Caco-2 (cell line): ENCODE measurements at places on chromosomes 5 and 9. TPM values are rescaled to one million over a fixed set of nuclear protein-coding genes. Genes with fewer than 3 reads are reported as not detected.
A peak's percentile ranks its signal among the peaks of the same experiment; 100 is the strongest.

DNA sequence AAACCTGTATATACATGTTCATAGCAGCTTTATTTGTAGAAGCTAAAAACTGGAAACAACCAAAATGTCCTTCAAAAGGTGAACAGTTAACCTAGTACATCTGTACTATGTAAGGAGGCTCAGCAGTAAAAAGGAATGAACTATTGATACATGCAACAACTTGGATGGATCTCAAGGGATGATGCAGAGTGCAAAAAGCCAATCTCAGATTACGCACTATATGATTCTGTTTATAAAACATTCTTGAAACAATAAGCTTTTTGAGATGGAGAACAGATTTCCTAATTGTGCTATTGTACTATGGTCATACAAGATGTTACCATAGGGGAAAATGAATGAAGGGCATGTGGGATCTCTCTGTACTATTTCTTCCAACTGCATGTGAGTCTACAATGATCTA lies 88.9 kb downstream of the PAM start:
- H3K36me3 ChIP-seq: no peaks in the 10 kb centered on the region
- no peak for DNase-seq
- H3K27me3 ChIP-seq: no peaks in the 10 kb centered on the region
- H3K4me3 ChIP-seq: no peak overlapping the region
- no peaks in the 10 kb centered on the region for H3K4me1 ChIP-seq

- H3K4me1 ChIP-seq: no peaks in the 10 kb centered on the region
- H3K4me3 ChIP-seq: no peak overlapping the region
- DNase-seq: no peak
- no peak overlapping the region for H3K27ac ChIP-seq
- no peaks in the 10 kb centered on the region for H3K36me3 ChIP-seq
These were observed 1889.4 kb upstream of the CDH9 start for GRCh38 chr5:28927559-28928326.

- no peaks in the 10 kb centered on the region for H3K27me3 ChIP-seq
- peak overlapping the region; percentile 82 for H3K4me3 ChIP-seq
- no peaks in the 10 kb centered on the region for H3K36me3 ChIP-seq
- H3K4me1 ChIP-seq: peaks cover 3% of the 10 kb centered on the region; the same call in 1 of the 2 replicates
- peak overlapping the region; percentile 100 for H3K27ac ChIP-seq
These were observed 584 bp downstream of the USP20 start for GRCh38 chr9:129835860-129836223.

GRCh38 chr9:106622164-106622487 lies 240.8 kb upstream of the ZNF462 start:
- peak overlapping the region; percentile 20 for H3K27ac ChIP-seq
- H3K4me1 ChIP-seq: peaks cover 8% of the 10 kb centered on the region
- no peak for DNase-seq
- no peaks in the 10 kb centered on the region for H3K36me3 ChIP-seq
- H3K4me3 ChIP-seq: no peak overlapping the region

DNA sequence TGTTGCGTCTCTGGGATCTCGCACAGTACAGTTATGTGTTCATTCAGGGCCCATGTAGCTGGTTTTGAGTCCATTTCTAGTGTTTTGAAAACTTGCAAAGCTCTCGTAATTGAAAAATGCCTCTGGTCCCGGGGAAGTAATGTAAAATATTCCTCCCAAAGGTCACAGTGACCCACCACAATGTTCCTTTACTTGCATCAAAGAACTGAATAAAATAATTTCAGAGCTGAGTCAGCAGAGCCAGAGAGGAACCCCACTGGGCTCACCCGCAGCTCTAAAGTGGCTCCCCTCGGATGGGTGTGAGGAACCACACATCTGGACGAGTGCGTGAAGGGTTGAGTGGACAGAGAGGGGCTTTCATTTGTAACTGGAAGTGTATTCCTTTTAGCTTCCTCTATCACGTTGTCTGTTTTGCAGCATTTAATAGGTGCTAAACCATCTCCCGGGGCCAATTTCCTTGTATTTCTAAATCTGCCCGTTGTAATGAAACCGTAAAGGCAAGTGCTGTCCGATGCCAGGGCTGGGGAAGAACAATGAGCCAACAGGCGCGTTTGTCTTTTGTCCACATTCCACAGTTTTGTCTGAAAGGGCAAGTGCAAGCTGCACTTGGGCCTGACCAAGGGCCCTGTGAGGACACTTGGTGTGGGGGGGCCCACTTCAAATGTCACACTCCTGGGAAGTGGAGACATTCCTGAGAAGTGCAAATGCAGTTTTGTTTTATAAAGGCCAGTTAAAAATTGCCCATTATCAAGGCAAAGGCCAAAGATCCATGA lies 29.9 kb downstream of the COL5A1 start:
- no peaks in the 10 kb centered on the region for H3K27me3 ChIP-seq
- H3K36me3 ChIP-seq: no peaks in the 10 kb centered on the region
- H3K4me3 ChIP-seq: no peak overlapping the region
- H3K4me1 ChIP-seq: peaks cover 14% of the 10 kb centered on the region; the same call in 1 of the 2 replicates

DNA sequence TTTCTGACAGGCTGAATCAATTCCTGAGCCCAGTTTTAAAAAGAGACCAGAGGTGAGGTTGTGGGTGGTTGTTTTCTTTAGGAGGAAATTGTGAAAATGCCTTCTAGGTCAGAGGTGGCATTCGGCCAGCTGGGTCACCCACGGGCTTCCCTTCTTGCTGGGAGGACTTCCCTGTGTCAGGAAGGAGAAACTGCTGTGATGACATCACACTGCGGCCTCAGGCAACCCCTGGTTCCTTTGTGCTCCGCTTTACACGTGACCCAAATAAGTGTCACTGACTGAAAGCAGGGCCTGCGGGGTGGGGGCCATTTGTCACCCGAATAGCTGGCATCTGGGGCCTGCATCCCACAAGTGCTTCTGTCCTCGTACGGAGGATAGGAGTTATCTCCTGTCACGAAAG lies 39.7 kb downstream of the FABP6 start:
- H3K27me3 ChIP-seq: no peaks in the 10 kb centered on the region
- no peak overlapping the region for H3K4me3 ChIP-seq
- no peak overlapping the region for H3K27ac ChIP-seq

- H3K27me3 ChIP-seq: no peaks in the 10 kb centered on the region
- H3K36me3 ChIP-seq: no peaks in the 10 kb centered on the region
- H3K4me3 ChIP-seq: no peak overlapping the region
These were observed 607.2 kb downstream of the EFNA5 start for GRCh38 chr5:107063511-107063910.

GRCh38 chr9:128448746-128449145 lies 7.1 kb upstream of the ODF2 start:
- H3K27me3 ChIP-seq: no peaks in the 10 kb centered on the region
- H3K4me1 ChIP-seq: no peaks in the 10 kb centered on the region
- no peak overlapping the region for H3K4me3 ChIP-seq
- H3K27ac ChIP-seq: no peak overlapping the region

DNA sequence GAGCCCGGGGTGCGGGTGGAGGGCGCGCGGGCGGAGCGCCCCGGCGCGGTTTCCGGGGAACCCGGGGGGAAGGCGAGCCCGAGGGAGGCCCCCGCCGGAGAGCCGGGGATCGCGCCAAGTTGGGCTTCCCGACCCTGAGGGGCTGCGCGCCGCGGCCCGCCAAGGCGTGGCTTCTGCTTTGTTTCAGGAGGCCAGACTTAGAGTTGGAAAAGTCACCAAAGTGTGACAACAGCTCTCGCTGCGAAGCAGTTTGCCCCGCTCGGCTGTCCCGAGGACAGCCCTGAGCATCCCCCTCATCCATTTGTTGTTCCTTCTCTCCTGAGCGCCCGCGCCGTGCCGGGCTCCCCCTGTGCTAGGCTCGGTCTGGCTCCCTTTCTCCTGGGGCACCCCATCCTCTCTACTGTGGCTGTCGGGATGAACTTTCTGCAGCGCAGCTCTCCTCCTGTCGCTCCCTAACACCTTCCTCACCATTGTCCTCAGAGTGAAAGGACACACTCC lies 410 bp downstream of the GLIPR2 start:
- peak overlapping the region; percentile 54 for H3K4me3 ChIP-seq
- H3K27ac ChIP-seq: no peak overlapping the region
- no peaks in the 10 kb centered on the region; the same call in none of the 2 replicates for H3K27me3 ChIP-seq
- H3K4me1 ChIP-seq: 0 out of 2 replicates have a peak, but pooled peaks cover 8% of the 10 kb centered on the region
- no peak for DNase-seq

Gene TPPP
- 0.18 and 0.28 TPM in 2 replicates for total RNA-seq

Gene CD14
- 11.5 and 13.3 TPM in 2 replicates for total RNA-seq

Gene LIFR
- 4.8 and 5.1 TPM in 2 replicates for total RNA-seq
